Thoracic aorta (tissue), 2 donors: ENCODE measurements at places on chromosomes 11 and 22. TPM values are rescaled to one million over a fixed set of nuclear protein-coding genes. Genes with fewer than 3 reads are reported as not detected.

GRCh38 chr22:47115921-47116320 is 353.5 kb downstream of the TBC1D22A start:
- DNase-seq, result no peak
- no peak overlapping the region for H3K4me3 ChIP-seq
- no peak overlapping the region for H3K27ac ChIP-seq
- no peaks in the 10 kb centered on the region for H3K27me3 ChIP-seq
- H3K4me1 ChIP-seq, result no peaks in the 10 kb centered on the region
- no peaks in the 10 kb centered on the region for H3K36me3 ChIP-seq

- H3K4me1 ChIP-seq, result no peaks in the 10 kb centered on the region
- H3K27me3 ChIP-seq, result no peaks in the 10 kb centered on the region
- no peak for DNase-seq
Observed at GRCh38 chr11:68002938-68003845, 705 bp downstream of the UNC93B1 start.

DNA sequence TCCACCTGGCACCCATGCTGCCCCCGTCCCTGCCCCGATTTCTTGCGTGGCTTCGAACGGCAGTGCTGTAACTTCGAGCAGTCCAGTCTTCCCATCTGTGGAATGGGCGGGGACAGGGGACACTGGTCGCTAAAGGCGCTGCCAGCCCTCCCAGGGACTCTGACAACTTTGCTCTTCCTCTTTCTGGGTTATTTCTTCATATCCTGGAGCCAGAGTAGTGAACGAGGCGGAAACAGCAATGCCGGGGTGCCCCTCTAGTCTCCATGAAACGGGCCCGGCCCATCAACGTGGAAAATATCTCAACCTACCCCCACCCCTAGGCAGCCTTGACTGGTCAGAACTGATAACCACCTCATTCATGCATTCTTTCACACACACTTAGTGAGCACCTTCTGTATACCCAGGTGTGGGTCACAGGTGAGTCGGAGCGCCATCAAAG is 42.8 kb downstream of the TRIOBP start:
- no peak overlapping the region for H3K27ac ChIP-seq
- H3K36me3 ChIP-seq, result no peaks in the 10 kb centered on the region
- peaks cover 9% of the 10 kb centered on the region for H3K4me1 ChIP-seq
- DNase-seq, result no peak
- no peaks in the 10 kb centered on the region for H3K27me3 ChIP-seq

DNA sequence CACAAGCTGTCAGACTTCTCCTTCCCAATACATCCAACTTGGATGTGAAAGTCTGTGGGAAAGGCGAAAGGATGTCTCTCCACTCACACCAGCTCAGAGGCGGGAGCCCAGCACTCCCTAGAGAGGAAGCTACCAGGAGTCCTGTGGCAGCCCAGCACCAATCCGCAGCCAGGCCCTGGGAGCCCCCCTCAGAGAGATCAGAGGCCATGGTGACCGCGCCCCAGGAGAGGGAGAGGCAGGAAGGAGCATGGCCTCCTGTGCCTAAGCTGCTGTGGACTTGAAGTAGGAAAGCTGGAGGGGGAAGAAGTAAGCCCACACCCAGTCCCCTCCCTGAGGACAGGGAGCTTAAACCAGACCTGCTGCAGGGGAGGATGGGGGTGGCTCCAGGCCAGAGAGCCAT is 24.4 kb upstream of the IGSF9B start:
- H3K27me3 ChIP-seq, result no peaks in the 10 kb centered on the region
- H3K27ac ChIP-seq, result no peak overlapping the region
- H3K36me3 ChIP-seq, result no peaks in the 10 kb centered on the region
- no peaks in the 10 kb centered on the region for H3K4me1 ChIP-seq
- no peak overlapping the region for H3K4me3 ChIP-seq
- no peak for DNase-seq

Gene PGM2L1
- total RNA-seq, result 8.9 TPM
